Mammary epithelial cell (primary cell): ENCODE measurements at places on chromosomes 3 and 15.

GRCh38 chr3:155231792-155232191, 61.7 kb downstream of the STRIT1 start:
- DNase-seq, result no peak

DNA sequence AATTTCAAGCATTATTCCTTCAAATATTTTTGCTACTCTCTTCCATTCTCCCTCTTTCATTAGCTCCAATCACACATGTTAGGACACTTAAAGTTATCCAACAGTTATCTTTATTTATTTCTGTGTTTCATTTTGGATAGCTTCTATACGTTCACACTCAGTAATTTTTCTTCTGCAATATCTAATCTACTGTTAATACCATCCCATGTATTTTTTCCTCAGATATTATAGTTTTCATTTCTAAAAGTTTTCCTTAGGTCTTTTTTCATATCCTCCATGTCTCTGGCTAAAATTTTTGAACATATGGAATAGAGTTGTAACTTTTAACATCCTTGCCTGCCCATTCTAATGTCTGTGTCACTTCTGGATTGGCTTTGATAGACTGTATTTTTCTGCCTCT, 73.4 kb downstream of the CTNNB1 start:
- no peak for DNase-seq

DNA sequence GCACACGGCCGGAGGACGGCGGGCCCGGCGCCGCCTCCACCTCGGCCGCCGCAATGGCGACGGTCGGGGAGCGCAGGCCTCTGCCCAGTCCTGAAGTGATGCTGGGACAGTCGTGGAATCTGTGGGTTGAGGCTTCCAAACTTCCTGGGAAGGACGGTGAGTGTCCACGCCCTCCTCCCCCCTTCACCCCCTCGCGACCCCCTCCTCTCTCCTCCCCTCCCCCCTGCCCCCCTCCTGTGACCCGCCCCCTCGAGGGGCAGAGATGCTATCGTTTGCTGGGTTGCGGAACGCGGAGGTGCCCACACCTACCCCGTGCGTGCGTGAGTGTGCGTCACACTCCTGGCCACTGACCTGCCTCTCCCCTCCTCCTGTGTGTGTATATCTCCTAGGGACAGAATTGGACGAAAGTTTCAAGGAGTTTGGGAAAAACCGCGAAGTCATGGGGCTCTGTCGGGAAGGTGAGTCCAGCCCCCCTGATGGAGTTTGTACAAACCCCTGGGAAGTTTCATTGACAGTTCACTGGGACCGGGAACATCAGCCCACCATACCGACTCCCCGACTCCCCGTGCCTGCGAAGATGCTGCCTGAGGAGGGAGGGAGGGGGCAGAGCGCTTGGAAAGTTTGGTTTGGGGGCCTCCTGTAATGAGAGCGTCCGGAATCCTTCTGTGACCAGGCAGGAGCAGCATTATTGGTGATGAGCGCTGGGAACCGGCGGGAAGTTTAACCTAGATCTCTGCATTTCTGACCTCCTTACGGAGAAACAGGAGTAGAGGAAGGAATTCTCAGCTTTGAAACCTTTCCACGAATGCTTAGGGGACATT, 795 bp upstream of the SCAANT1 start:
- peak; percentile 66 for DNase-seq

GRCh38 chr3:13007251-13007941, 65.8 kb downstream of the IQSEC1 start:
- no peak for DNase-seq

GRCh38 chr3:65706301-65706700, 332.4 kb downstream of the MAGI1 start:
- DNase-seq, result no peak

GRCh38 chr3:197949191-197949777, 706 bp upstream of the RPL35A start:
- DNase-seq, result no peak

- no peak for DNase-seq
Observed at GRCh38 chr3:49717211-49717958, 2.1 kb downstream of the AMIGO3 start.

- no peak for DNase-seq
Observed at GRCh38 chr15:72169236-72169920, 28.2 kb downstream of the GRAMD2A start.

GRCh38 chr3:108412121-108412750, 98.2 kb downstream of the MYH15 start:
- DNase-seq, result peak; percentile 51

- DNase-seq, result peak; percentile 92
Observed at GRCh38 chr3:36677331-36678007, 86.9 kb downstream of the DCLK3 start.

GRCh38 chr3:32004113-32004765, 22.7 kb downstream of the ZNF860 start:
- DNase-seq, result no peak

DNA sequence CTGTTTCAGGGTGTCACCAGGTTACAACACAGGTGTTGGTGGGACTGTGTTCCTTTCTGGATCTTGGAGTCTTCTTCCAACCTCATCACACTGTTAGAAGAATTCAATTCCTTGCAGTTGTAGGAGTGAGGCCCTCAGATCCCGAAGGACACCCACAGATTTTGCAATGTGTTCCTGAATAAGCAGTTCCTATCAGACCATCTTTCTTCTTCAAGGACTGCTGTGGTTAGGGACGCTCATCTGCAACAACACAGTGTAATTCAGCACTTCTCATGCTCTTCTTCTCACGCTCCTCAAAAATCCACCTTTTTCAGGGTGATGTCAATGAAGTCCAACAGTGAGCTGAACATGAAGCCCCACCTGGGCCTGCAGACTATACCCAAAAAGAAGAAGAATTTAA, 18.8 kb downstream of the TM2D3 start:
- no peak for DNase-seq

- peak; percentile 79 for DNase-seq
Observed at GRCh38 chr3:57582474-57583168, 14.5 kb downstream of the ARF4 start.

DNA sequence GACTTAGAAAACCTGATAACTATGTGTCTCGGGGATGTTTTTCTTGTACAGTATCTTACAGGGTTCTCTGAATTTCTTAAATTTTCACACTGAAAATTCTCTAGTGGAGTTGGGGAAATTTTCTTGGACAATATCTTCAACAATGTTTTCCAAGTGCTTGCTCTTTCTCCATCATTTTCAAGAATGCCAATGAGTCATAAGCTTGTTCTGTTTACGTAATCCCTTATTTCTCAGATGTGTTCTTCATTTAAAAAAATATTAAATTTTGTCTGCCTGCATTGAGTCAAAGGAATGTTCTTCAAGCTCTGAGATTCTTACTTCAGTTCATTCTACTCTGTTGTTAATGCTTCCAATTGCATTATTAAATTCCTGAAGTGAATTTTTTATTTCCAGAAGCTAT, 21.9 kb upstream of the PLSCR2 start:
- DNase-seq, result peak; percentile 28

- peak; percentile 65 for DNase-seq
Observed at GRCh38 chr3:174951034-174951433, 91.9 kb downstream of the NAALADL2 start.

DNA sequence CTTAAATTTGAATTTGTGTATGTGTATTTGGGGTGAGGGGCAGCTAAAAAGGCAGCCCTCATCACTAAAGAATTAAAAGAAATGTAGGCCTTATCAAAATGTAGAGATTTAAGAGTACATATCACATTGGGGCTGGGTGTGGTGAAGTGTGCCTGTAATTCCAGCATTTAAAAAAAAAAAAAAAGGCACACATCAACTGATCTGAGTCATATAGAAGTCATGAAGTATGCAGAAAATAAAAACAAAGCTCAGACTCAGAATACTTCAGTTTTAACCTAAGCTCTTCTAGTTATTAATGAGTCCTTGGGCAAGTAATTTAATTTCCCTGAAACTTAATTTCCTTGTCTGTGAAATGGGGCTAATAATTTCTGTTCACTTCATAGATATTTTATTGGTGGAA, 31.6 kb downstream of the SLC24A1 start:
- peak; percentile 50 for DNase-seq

DNA sequence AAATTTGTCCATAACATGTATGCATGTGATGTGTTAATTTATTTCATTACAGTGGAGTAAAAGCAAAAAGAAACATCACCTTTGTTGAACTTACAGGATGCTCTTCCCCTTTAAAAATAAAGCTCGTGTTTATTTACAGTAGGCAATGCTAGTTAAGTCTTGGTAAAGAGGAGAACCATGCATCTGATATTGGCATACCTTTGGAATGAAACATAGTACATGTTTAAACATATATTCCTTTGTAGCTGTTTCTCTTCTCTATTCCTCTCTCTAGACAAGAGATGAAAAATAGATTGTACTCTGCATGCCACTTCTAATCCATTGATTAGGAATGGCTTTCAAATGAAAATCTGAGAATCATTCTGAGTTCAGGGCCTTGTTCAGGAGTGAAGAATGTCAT, 374.9 kb upstream of the CNTN4 start:
- peak; percentile 63 for DNase-seq

- DNase-seq, result no peak
Observed at GRCh38 chr3:97972976-97973375, 745 bp upstream of the RIOX2 start.

DNA sequence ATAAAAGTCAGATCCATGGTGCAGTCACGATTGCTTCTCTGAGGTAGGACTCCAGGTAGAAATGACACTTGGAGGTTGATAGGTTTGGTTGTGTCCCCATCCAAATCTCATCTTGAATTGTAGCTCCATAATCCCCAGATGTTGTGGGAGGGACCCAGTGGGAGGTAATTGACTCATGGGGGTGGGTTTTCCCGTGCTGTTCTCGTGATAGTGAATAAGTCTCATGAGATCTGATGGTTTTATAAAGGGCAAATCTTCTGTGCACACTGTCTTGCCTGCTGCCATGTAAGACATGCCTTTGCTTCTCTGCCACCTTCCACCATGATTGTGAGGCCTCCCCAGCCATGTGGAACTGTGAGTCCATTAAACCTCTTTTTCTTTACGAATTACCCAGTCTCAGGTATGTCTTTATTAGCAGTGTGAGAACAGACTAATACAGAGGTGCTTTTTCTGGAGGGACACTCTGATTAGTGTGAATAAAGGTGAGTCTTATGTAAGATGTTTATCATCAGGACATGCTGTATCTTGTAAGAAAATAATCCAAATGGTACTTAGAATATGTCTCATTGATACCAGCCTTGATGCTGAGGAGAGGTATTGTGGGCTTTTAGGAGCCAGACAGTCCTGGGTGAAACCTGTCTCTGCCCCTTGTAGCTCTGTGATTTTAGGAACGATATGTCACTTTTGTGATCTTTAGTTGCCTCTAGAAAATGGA, 43.0 kb downstream of the SLCO3A1 start:
- DNase-seq, result peak; percentile 74

DNA sequence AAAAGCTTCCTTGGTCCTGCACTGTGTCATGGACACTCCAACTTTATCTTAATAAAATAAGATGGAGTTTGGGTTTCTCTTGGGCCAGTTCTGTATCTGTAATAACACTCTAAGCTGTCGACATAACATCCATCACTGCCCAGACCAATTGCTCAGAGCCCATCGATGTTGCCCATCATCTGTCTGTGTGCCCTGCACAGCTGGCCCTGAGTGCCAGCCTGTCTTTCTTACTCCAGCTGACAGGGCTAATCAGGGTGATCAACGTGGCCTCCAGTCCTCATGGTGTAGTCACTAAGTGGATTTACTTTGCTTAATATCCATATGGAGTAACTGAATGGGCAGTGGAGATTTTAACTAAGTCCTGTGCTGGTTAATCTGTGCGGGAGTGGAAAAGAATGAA, 419.8 kb upstream of the TPM1 start:
- no peak for DNase-seq

- peak; percentile 30 for DNase-seq
Observed at GRCh38 chr3:188904670-188905069, 267.1 kb upstream of the TPRG1 start.

GRCh38 chr3:127207727-127208482, 15.0 kb downstream of the PRR23E start:
- no peak for DNase-seq

GRCh38 chr3:127012091-127012490, 29.2 kb downstream of the PLXNA1 start:
- no peak for DNase-seq

DNA sequence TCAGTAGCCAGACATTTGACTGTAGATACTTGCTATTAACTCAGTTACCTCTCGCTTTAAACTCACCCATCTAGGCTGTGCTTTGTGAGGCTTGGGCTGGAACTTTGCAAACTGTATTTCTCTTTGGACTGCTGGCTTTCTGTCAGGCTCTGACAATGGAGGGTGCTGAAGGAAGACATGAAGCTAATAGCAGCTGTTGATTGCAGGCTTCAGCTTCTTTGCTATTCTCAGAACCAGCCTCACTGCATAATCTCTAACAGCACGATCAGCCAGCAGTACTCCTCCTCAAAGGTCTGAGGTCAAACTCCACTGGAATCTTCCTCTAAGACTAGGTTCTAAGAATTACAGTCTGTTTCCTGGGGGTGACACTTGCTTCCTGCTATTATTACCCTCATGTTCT, 295.6 kb downstream of the ZBBX start:
- DNase-seq, result no peak

GRCh38 chr3:197394464-197395321, 96.3 kb upstream of the DLG1 start:
- DNase-seq, result peak; percentile 100

DNA sequence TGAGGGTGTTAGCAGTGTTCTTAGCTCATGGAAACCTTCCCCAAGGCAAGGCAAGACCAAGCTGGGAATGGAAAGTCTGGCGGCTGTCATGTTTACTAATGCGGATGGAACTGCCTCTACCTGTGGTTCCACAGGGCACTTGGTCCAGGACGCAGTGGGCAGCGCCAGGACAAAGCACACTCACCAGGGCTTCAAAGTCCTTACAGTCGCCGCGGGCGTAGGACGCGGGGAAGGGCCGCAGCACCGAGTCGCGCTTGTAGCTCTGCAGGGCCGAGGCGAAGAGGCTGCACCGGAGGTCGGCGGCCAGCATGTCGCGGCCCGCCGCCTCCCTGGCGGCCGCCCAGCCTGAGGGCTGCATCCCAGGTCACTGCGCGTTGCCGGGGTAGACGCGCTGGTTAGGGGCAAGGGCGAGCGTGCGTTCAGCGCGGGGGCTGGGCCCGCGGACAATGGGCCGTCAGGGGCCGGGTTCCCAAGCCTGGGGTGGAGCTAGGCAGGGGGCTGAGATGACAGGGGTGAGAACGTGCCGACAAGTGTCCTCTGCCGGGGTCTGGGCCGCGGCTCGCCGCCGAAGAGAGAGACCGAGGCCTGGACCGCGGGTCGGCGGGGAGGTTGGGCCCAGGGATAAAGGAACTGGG, 497 bp downstream of the PARP16 start:
- DNase-seq, result peak; percentile 48

DNA sequence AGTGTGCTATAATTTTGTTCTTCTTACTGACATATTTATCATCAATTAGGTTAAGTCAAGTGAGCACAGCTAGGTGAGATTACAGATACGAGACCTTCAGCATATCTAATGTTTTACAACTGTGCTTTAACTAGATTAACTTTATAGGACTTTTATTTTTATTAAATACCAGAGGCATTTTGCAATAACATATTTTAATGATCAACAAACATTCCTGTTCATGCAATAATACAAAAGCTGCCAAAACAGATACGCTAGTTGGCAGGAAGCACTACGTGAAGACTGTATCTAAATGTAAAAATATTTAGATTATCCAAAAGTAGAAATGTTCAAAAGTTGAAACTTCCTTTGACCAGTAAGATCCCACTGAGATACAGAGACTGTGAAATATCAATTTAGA, 139.1 kb downstream of the CBLB start:
- no peak for DNase-seq
